Endothelial cell (in vitro differentiated cells): ENCODE measurements at places on chromosomes 2 and 18. TPM values are rescaled to one million over a fixed set of nuclear protein-coding genes. Genes with fewer than 3 reads are reported as not detected.

DNA sequence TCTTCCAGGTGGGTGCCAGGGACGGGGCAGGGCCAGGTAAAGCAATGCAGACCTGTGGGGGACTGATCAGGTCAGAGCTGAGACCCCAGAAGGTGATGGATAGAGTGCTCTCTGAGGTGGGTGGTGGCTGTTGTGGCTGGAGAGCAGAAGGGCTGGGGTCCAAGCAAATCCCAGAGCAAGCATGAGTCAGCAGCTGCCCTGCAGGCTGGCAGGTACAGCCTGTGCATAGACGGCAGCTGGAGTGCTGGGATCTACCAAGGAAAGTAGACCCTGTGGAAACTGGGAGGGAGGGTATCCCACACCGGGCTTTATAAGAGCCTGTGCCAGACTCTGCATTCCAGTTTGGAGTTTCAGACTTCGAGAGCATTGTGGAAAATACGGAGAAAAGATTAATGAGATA, 663 bp downstream of the TRIM54 start:
- DNase-seq, result no peak

- no peak for DNase-seq
These were observed 339.2 kb downstream of the EN1 start for GRCh38 chr2:118508282-118508681.

DNA sequence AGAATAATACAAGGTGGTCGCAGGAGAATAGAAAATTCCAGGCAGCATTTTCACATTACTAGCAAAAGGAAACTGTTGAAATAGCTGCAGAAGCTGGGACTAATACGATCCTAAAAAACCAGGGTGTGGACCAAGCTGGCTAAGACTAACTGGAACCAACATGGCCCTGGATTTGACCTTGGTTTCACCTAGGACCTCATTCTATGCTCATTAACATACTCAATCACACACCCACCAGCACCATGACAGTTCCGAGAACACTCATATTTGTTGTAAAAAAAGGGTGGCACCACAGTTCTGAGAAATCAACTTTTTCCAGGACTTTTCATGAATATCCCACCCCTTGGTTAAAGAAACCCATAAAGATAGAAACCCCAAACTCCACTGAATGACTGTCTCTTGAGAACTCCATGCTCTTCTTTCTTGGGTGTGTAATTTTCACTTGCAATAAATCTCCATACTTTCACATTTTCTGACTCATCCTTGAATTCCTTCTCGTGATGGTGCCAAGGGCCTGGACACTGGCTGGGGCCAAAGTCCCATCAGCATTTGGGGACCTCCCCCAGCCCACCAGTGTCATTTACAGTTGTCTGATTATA, 164.3 kb upstream of the CHST9 start:
- DNase-seq, result no peak

- no peak for DNase-seq
These were observed 67.2 kb downstream of the MBP start for GRCh38 chr18:77065221-77065981.

- no peak for DNase-seq
These were observed 105.6 kb upstream of the STK17B start for GRCh38 chr2:196277002-196277401.

DNA sequence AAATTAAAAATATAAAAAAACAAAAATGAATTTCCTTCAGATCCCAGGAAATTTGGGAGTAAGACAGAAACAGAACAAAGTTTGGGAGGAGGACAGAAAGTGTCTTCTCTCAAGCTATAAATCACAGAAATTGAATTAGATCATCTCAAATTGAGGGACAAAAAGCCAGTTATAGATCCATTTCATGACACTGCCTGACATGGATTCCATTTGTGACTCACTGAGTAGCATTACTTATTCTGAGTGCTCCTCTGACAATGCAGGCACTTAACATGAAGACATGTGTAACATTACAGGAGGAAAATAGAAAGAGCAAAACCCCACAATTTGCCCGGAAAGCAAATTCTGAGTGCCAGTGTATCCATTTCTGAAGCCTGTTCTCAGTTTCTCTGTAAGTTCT, 63.9 kb upstream of the CREB1 start:
- DNase-seq, result no peak

- no peak for DNase-seq
These were observed 56.3 kb upstream of the MCFD2 start for GRCh38 chr2:46971929-46972328.

DNA sequence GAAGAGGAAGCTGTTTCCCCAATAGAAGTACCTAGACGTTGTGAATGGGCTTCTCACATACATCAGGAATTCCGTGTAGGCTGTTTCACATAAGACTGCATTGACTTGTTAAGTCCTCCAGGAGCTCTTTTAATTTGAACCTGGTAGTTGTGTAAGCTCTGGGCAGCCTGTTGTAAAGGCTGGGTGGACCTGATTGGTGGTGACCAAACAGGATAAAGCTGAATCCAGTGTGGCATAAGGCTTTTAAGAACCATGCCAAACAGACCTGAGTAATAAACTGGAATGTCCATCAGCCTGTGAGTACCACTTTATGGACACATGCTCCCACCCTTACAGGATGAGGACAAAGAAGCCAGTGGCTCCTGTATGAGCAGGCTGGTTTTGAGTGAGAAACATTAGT, 24.1 kb downstream of the RMND5A start:
- no peak for DNase-seq

GRCh38 chr2:7844414-7844965, 837.4 kb upstream of the ID2 start:
- DNase-seq, result no peak

The M1AP gene
- 0.74 TPM for total RNA-seq

The CYP27C1 gene
- total RNA-seq, result 6.4 TPM

The ZNF385B gene
- total RNA-seq, result 0.49 TPM

The DDX1 gene
- 100 TPM for total RNA-seq

The CDH19 gene
- not detected for total RNA-seq

The PDE11A gene
- 1.7 TPM for total RNA-seq
